OCI-LY7 (cell line): ENCODE measurements at places on chromosomes 1 and 21.

GRCh38 chr1:212132025-212132424, 96.5 kb downstream of the DTL start:
- DNase-seq: no peak

- no peak for DNase-seq
Measured at GRCh38 chr1:165484532-165484931, 39.6 kb upstream of the RXRG start.

- DNase-seq: no peak
Measured at GRCh38 chr1:38046333-38046883, at the start of gene POU3F1. Gene POU3F1, minus strand, starts transcription at chr1:38046793. Its CDS starts 50 bp downstream, at chr1:38046743.

- DNase-seq: no peak
Measured at GRCh38 chr21:34713621-34714020, 44.8 kb downstream of the CLIC6 start.

- DNase-seq: no peak
Measured at GRCh38 chr1:208917281-208917680, 666.2 kb upstream of the CAMK1G start.

DNA sequence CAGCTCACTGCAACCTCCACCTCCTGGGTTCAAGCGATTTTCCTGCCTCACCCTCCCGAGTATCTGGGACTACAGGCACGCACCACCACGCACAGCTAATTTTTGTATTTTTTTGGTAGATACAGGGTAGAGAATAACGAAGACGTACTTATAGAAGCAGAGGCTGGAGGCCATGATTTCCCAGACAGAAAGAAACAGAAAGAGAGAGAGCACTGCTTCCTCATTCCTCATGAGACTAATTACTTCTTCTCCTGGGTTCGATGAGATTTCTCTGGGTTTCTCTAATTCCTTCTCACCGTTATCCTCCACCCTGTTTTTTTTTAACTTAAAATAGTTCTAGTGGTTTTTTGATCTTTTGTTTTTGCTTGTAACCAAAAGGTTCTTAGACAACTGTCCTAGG, 23.4 kb upstream of the PTP4A2 start:
- DNase-seq: no peak

DNA sequence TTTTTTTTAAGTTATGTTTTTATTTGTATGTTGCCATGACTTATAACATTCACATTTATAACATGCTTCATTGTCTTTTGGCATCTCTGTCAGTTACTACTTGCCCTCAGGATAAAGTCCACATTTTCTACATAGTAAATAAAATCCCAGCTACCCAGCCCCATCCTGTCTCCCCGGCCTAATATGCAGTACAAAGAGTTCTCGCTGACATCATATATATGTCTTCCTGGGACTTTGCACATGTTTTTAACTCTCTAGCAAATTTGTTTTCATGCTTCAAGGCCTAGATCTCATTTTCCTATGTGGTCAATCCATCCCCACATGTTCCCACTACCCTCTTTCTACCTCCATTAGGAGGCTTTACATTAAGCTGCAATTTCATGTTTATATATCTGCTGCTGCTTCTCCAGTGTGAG, 33.0 kb upstream of the IVNS1ABP start:
- no peak for DNase-seq
